ENCODE measurements at places on chromosomes 3 and 15.

DNA sequence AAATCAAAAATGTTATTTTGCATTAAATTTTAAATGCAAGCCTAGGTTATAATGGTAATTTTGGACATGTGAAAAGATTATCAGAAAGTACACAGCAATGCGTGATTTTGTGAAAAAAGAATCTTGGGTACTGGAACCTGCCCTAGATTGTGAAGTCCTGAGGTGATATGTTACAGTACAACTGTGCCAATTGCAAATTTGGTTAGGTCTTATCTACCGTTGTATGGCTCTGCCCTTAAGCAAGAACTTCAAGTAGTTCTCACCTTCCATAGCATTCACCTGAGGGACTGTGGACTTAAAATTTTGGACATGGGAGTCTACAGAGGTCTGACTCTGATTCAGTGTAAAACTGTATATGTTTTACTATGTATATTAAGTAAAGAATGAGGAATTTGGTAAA is 140.2 kb downstream of the PEX5L start:
- DNase-seq = no peak

DNA sequence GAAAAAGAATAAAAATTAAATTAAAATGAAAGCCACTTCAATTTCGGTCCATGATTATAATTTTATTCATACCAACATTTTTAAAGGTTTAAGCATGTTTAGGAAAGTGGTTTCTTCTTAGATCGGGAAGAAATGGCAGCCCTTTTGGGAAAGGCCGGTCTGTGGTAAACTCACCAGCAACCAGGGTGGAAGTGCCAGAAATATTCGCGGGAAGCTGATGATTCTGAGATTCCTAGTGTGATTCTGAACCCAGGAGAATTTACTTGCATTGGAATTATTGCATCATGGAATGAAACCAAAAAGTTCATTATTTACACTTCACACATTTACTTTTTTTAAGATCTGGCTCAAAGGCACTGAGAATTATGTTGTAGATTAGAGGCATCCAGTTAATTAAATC is 97.2 kb upstream of the CCNL1 start:
- peak; percentile 24 for DNase-seq

- no peak for DNase-seq
Measured at GRCh38 chr3:56488812-56489600, 20.7 kb upstream of the ERC2 start.

DNA sequence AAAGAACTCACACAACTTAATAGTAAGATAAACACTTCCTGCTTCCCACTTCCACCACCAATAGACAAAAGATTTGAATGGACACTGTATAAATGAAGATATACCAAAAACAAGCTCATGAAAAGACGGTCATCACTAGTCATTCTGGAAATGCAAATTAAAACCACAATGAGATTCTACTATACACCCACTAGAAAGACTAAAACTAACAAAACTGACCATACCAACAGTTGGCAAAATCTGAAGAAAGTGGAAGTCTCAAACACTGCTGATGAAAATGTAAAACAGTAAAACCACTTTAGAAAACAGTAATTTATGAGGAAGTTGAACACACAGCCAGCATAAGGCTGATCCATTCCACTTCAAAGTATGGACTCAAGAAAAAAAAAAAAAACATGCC is 35.6 kb upstream of the CD96 start:
- DNase-seq = no peak

GRCh38 chr15:93020976-93021772 is 67.8 kb downstream of the RGMA start:
- DNase-seq = no peak

Measured in astrocyte (in vitro differentiated cells and primary cell).